ENCODE measurements at places on chromosomes 3 and 15.

GRCh38 chr15:60673918-60674558 lies 195.1 kb upstream of the ICE2 start:
- no peak for DNase-seq

- no peak for DNase-seq
Observed at GRCh38 chr15:41125063-41125669, 9.1 kb upstream of the INO80 start.

DNA sequence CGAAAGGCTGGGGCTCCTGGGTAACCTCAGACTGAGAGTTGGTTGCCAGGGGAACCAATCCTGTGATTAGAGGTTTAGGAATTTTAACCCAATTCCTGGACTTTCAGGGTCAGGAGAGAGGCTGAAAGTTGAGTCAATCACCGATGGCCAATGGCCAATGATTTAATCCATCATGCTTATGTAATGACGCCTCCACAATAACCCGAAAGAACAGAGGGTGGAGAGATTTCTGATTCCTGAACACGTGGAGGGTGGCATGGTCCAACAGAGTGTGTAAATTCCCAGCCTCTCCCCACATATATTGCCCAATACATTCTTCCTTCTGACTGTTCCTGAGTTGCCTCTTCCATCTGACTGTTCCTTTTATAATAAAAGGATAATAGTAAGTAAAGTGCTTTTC lies 137.2 kb upstream of the CBLB start:
- no peak for DNase-seq

GRCh38 chr15:68730471-68730919 lies 90.2 kb downstream of the ANP32A start:
- peak; percentile 70 for DNase-seq

- DNase-seq: no peak
Observed at GRCh38 chr15:78090422-78091063, 1.8 kb upstream of the SH2D7 start.

DNA sequence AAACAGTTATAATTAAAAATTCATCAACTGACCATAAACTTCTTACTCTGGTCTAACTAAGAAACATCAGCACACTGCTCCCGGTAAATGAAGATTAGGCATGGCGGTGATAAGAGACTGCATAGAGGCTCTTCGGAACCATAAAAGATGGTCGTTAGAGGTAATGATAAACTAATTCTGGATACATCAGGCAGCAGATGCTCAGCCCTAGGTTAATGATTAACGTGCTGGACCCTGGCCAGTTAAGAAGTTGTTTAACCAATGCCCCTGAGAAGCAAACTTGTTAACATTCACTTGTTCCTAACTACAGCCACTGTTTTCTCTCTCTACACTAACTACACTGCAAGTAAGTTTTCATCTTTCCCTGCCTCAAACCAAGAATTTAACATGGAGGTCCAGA lies 111.5 kb downstream of the PDZRN3 start:
- DNase-seq: no peak

GRCh38 chr3:13073326-13074005 lies at the start of gene IQSEC1:
Gene IQSEC1 (minus strand): TSS chr3:13073429. CDS start chr3:13073014, 415 bp downstream.
- no peak for DNase-seq

All from KBM-7 (cell line).